ENCODE measurements at places on chromosomes 7 and 10.

DNA sequence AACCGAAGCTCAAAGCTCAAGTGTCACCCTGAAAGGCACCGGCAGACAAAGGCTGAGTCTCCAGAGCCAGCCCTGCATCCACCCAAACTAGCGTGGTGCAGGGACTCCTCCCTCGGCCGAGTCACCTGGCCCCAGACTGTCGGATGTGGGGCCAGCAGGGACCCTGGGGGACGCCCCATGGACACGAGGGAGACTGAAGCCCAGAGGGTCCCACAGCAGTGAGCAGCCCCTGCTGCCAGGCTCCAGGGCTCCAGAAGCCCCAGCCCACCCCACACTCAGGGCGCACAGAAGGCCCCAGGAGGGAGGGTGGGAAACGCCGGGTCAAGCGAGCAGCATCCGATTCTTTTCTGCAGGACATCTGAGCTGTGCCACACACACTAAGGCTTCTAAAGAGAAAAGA, 20.2 kb downstream of the GPR146 start:
- DNase-seq, result no peak

GRCh38 chr7:157897681-157898080, 560.9 kb downstream of the DNAJB6 start:
- no peak for DNase-seq

DNA sequence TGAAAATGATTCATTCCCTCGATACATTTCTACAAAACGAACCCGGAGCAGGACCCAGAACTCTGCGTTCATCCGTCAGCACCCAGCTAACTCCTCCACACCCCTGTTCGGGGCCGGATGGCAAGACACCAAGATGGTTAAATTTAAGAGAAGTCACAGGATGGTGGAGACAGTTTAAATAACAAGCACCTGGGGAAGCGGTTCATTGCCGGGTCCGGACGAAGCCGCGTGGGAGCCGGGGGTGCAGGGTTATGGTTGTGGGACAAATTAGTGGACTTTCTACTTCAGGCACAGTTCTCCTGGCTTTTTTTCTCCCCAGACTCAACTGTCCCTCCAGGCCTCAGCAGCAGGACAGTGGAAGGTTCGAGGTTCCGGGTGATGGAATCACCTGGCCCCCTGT, 45.4 kb downstream of the ASB13 start:
- DNase-seq, result no peak

DNA sequence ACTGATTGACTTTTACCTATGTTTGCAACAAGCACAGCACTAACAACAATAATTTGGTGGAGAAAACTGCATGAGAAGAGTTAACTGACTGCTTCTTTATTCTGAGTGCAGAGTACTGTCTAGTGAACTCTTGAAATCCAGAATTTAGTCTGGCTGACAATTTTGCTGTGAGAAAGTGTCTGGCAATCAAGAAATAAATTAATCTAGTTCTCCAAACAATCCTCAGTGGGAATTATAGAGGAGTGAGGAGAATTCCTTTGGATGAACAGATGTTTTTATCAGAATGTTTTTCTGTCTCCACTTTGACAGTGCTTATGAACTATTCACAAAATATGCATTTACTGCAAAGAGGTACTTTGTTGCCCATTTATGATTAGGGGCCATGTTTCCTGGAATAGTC, 694.9 kb upstream of the LRRN3 start:
- no peak for DNase-seq

- no peak for DNase-seq
Observed at GRCh38 chr7:105016709-105017656, 3.0 kb downstream of the KMT2E start.
